ENCODE measurements at places on chromosomes 7 and 10.
A peak's percentile ranks its signal among the peaks of the same experiment; 100 is the strongest.

GRCh38 chr7:883055-884021, 7.0 kb downstream of the GET4 start:
- no peak for DNase-seq

DNA sequence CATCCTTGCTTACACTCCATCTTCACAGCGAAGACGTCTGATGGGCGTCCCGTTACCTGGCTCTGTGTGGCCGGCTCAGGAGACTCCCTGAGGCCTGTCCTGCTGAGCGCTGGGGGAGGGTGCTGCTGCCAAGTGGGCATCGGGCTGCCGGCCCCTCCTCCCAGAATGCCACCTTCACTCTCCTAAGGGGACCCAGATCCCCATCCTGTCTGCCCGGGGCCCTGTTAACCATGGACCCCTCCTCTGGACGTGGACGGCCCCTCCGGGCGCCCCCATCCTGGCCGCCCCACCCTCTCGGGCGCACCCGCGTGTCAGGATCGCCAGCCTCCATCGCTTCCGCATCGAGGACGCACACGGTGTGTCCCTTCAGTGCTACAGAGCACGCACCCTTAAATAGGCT, 7.3 kb upstream of the FOXL3 start:
- no peak for DNase-seq

DNA sequence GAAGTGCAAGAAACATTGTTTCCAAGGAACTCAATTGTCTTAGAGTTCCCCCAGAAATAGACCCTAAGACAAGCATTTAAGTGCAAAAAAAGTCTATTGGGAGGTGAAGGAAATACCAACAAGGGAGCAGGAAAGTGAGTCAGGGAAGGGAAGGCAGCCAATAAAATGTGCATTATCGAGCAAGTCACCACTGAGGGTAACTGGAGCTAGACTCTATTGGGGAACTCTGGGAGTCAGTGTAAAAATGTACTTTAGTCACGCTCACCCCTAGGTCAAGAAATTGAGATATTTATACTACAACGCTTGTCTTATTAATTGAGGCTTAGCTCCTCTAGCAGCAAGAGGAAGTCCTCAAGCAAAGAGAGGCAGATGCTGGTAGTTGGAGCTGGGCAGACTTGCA, 137.7 kb downstream of the RTKN2 start:
- DNase-seq = no peak

DNA sequence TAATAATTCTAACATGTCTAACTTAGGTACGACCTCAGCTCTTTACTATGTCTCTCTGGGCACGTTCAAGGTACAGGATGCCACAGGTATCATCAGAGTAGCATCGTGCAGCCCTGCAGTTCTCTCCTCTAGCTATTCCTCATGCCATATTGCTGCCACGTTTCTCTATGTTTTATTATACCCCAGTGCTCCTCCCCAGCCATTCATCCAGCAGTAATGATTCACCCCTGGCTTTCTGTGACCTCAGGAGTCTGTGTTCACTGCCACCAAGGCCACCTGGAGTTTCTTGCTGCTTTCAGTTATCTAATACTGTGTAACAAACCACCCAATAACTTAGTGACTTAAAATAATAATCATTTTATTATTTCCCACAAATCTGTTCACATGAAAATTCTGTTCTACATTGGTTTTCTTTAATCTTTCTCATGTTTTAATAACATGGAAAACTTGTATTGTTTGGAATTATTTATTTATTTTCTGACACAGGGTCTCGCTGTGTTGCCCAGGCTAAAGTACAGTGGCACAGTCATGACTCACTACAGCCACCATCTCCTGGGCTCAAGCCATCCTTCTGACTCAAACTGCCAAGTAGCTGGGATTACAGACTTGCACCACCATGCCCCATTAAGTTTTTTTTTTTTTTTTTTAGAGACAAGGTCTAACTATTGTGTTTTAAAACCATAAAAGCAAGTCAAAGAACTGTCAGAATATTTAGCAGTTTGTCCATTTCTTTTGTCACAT, 21.8 kb downstream of the REEP3 start:
- no peak for DNase-seq

DNA sequence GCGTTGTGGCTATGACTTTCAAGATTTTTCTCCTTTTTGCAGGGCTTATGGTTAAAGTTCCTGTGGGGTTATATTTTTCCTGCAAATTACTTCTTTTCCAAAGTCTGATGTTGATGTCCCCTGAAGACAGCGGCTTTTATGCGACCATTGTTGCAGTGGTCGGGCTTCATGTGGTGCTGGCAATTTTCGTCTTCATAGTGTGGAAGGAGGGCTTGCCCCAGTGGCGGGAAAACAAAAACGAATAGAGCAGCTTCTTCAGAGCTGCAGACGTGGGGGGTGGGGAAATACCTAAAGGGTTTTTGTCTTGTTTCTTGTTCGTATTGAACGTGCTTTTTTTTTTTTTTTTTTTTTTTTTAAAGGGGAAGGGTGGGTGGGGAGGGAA, 53.8 kb downstream of the MCMBP start:
- DNase-seq = no peak

GRCh38 chr7:104206841-104207240, 972 bp downstream of the ORC5 start:
- DNase-seq = peak; percentile 1

GRCh38 chr10:98957801-98958200, 277.9 kb downstream of the HPSE2 start:
- no peak for DNase-seq

GRCh38 chr7:15457990-15458955, 103.5 kb downstream of the AGMO start:
- peak; percentile 57 for DNase-seq

DNA sequence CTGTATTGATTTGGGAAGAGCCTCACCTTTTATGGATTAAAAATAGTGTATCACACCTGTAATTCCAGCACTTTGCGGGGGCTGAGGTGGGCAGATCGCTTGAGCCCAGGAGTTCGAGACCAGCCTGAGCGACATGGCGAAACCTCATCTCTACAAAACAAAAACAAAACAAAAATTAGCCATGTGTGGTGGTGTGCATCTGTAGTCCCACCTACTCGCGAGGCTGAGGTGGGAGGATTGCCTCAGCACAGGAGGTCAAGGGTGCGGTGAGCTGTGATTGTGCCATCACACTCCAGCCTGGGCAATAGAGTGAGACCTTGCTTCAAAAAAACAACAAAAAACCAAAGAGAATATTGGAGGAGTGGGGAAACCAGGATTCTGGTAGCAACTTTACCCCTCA, 79.6 kb downstream of the LRMDA start:
- no peak for DNase-seq

DNA sequence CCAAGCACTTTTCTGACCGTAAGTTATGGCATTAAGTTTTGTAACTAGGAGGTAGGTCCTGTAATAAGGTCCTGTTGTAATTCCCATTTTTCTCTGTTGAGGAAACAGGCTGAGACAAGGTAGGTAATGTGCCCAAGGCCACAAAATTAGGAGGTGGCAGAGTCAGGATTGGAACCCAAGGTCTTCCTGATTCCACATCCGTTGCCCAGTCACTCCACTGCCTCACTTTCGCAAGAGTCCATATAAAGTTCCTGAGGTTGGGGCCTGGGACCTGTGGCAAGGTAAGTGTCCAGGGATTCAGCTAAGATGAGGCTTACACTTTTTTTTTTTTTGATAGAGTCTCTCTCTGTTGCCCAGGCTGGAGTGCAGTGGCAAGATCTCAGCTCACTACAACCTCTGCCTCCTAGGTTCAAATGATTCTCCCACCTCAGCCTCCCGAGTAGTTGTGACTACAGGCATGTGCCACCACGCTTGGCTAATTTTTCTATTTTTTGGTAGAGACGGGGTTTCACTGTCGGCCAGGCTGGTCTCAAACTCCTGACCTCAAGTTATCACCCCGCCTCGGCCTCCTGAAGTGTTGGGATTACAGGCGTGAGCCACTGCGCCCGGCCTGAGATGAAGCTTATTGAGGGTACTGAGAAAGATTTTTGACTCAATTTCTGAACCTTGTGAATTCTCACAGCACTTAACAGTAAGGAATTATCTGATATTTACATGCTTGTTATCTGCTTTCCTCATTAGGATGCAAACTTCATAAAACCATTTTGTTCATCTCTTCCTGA, 20.3 kb upstream of the GNA12 start:
- no peak for DNase-seq

GRCh38 chr10:104925232-104925851, 284.3 kb downstream of the SORCS3 start:
- DNase-seq = no peak

- DNase-seq = no peak
Measured at GRCh38 chr10:120095875-120096274, 203.3 kb downstream of the SEC23IP start.

DNA sequence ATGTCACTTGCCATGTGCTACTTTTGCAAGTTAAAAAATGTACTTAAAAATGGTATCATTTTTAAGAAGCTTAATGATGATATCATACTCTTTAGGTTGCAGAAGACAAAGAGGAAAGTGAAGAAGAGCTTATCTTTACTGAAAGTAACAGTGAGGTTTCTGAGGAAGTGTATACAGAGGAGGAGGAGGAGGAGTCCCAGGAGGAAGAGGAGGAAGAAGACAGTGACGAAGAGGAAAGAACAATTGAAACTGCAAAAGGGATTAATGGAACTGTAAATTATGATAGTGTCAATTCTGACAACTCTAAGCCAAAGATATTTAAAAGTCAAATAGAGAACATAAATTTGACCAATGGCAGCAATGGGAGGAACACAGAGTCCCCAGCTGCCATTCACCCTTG, 6.1 kb downstream of the LMOD2 start:
- DNase-seq = no peak

DNA sequence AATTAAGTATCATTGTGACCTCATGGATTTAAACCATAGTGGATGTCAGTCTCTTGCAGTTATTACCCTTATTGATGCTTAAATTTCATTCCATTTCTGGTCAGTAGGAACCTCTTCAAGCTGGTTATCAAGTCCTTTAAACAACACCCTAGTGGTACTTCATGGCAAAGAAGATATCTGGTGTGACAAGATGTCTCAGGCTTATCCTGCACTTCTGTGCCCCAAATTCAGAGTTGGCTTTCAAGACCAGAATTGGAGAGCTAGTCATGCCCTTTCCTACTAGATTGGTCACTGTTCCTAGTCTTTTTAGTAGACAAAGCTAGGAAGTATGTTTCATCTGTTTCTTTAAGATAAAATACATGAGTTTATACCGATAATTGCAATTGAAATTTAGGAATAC, 54.9 kb downstream of the KMT2E start:
- no peak for DNase-seq

- no peak for DNase-seq
Measured at GRCh38 chr10:12667052-12667451, 317.7 kb downstream of the CAMK1D start.

- DNase-seq = peak; percentile 72
Measured at GRCh38 chr10:101752241-101752640, 23.7 kb downstream of the FGF8 start.

- no peak for DNase-seq
Measured at GRCh38 chr7:1986366-1987083, 246.2 kb downstream of the MAD1L1 start.

DNA sequence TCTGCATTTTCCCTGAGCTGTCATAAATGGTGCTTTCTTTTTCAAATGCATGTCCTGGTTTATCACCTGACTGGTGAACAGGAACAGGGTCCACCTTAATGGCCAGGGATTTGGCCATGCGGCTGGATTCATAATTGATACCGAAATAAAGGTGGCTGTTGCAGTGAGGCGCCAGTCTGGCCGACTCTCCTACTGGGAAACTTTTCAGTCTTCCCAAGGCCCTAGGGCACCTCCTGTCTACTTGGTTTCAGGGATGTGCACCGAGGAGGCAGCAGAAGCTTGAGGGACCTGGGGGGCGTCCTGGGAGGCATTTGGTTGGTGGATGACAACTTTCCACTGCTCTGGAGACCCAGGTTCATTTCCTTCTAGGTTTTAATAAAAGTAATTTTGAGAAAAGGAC, 46.4 kb upstream of the FIGNL1 start:
- DNase-seq = no peak

GRCh38 chr10:59047957-59048618, 128.4 kb upstream of the PHYHIPL start:
- no peak for DNase-seq

- DNase-seq = no peak
Measured at GRCh38 chr10:14092799-14093198, 237.9 kb downstream of the FRMD4A start.

DNA sequence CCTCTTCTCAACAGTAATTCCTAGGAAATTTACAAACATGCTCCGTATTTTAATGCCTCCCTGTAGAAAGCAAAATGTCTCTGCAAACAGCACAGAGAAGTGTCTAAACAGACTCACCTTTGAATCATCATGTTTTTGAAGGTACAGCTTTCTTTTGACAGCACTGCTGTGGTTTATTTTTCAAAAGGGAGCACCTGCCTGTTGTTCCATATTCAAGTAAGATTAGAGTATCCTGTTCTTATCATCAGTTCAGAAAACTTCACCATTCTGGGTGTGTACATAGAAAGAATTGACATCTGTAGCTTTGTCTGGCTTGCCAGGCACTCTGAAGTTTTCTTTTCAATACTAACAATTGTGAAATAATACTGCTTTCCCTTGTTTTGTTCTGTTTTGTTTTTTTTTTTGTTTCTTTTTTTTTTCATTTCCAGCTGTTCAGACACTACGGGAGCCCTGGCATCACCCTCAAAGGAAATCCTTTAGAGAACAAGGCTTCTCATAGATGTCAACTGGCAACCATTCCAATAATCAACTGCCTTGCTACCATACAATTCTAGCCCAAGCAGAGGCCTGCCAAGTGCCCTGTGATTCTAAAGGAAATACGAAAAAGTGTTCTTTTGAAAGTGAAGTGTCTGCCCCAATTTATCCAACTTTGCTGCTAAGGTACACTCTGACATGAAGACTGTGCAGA, 275.9 kb downstream of the PRPF18 start:
- no peak for DNase-seq

- DNase-seq = no peak
Measured at GRCh38 chr7:150450491-150451001, at the start of gene GIMAP8. Gene GIMAP8 (plus strand): TSS chr7:150450630. CDS start chr7:150466699, 16,069 bp downstream.

DNA sequence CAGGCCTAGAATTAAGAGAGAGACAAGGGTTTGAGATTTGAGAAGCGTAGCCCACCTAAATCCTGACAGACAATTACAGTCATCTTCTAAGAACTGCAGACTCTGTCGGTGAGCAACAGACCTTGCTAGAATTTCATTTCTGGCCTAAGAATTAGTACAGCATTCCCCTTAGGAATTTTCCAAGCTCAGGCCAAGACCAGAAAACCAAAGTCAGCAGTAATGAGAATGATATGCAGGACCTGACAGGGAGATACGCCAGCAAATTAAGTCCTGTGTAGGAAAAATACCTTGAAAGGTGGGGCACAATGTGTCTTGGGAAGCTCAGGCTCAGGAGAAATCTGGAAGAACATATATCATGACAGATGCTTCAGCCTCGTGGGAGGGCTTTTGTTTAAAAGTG, 52.7 kb upstream of the HERPUD2 start:
- no peak for DNase-seq

- DNase-seq = no peak
Measured at GRCh38 chr10:133308421-133309099, at the start of the genes TUBGCP2 and ZNF511. Gene TUBGCP2 (minus strand): TSS chr10:133308872. CDS start chr10:133302941, 5,931 bp downstream. Gene ZNF511 (plus strand): TSS chr10:133308914. CDS start chr10:133308944, 30 bp downstream.

- no peak for DNase-seq
Measured at GRCh38 chr10:29041616-29042015, 247.3 kb upstream of the LYZL1 start.
